ENCODE measurements at places on chromosomes 6 and 20. TPM values are rescaled to one million over a fixed set of nuclear protein-coding genes. Genes with fewer than 3 reads are reported as not detected.

Gene LAMA2
- total RNA-seq, result not detected

Gene RIPPLY2
- total RNA-seq, result not detected

Gene SDCBP2
- total RNA-seq, result 0.49 TPM

Gene CD93
- total RNA-seq, result not detected

Gene ADGRB3
- not detected for total RNA-seq

Measured in G401 (cell line).